ENCODE measurements at places on chromosomes 6 and 20. TPM values are rescaled to one million over a fixed set of nuclear protein-coding genes. Genes with fewer than 3 reads are reported as not detected.

MAPK13 gene
- 0.73 TPM for total RNA-seq

RIPPLY2 gene
- total RNA-seq: 0.46 TPM

KCNK16 gene
- total RNA-seq: not detected

HSPA1L gene
- 1.8 TPM for total RNA-seq

SLA2 gene
- total RNA-seq: not detected

PTGIS gene
- total RNA-seq: 0.09 TPM
